ENCODE measurements at places on chromosomes 6 and 20.
A peak's percentile ranks its signal among the peaks of the same experiment; 100 is the strongest.

- peak; percentile 32 for DNase-seq
These were observed 26.2 kb downstream of the TMEM170B start for GRCh38 chr6:11563793-11564192.

DNA sequence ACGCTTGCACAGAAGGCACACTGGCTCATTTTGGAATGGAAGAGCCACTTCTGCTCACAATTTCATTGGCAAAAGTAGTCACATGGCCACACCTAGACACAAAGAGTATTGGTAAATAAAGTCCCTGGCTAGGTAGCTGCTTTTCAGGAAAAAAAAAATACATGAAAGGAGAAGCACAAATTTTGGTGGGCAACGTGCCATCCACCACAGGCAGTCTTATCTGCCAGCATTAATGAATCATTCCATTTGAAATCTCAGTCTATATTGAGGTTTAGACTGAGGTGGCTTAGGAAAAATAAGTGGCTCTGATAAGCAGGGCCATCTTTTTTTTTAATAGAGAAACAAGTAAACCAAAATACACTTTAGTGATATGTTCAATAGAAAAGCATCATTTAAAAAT lies 44.3 kb downstream of the ADGRB3 start:
- no peak for DNase-seq

- peak; percentile 83 for DNase-seq
These were observed 182.7 kb downstream of the TBX18 start for GRCh38 chr6:84581494-84582259.

- no peak for DNase-seq
These were observed 104.2 kb downstream of the SYCP2 start for GRCh38 chr20:59829054-59829785.

DNA sequence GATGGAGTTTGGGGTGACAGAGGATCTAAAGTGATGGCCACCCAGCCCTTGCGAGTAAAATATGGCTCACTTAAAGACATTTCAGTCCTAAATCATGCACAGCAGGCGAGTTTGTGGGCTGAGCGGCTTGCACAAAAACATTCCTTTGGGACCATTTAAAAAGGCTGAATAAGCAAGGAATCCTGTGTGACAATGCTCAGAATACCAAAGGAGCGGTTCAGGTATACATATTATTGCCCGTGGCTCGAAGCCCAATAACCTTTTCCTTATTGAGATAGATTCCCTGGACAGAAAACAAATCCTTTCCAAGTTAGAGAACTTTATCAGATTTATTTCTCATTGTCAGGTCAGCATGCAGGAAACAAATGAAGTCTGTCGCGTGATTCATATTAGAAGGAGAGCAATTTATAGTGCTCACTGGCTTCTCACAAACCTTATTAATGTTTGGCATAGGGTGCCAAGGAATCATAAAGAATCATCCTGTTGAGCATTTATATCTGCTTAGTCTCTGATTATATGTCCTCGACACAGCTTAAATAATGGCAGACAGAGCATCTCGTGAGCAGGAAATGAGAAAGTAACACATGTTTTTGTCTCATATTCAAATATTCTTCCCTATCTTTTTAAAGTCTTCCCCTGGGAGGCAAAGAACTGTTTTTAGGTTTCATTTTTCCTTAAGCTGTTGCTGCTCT lies 121.3 kb downstream of the TRMT11 start:
- no peak for DNase-seq

Data from AG10803 (cell line).